Right lung (tissue), 10 donors: ENCODE measurements at places on chromosomes 7 and 10. TPM values are rescaled to one million over a fixed set of nuclear protein-coding genes. Genes with fewer than 3 reads are reported as not detected.

Gene STOX1
- 4.2 TPM for polyA plus RNA-seq

Gene TFEC
- 1.7 TPM for polyA plus RNA-seq

Gene KCTD7
- polyA plus RNA-seq: 26.1 TPM

Gene GCK
- 2.2 TPM for polyA plus RNA-seq

Gene MBL2
- polyA plus RNA-seq: not detected

Gene MORN4
- 19.8 TPM for polyA plus RNA-seq

Gene MSMB
- polyA plus RNA-seq: not detected

Gene DYNC1I1
- 10.8 TPM for polyA plus RNA-seq

DNA sequence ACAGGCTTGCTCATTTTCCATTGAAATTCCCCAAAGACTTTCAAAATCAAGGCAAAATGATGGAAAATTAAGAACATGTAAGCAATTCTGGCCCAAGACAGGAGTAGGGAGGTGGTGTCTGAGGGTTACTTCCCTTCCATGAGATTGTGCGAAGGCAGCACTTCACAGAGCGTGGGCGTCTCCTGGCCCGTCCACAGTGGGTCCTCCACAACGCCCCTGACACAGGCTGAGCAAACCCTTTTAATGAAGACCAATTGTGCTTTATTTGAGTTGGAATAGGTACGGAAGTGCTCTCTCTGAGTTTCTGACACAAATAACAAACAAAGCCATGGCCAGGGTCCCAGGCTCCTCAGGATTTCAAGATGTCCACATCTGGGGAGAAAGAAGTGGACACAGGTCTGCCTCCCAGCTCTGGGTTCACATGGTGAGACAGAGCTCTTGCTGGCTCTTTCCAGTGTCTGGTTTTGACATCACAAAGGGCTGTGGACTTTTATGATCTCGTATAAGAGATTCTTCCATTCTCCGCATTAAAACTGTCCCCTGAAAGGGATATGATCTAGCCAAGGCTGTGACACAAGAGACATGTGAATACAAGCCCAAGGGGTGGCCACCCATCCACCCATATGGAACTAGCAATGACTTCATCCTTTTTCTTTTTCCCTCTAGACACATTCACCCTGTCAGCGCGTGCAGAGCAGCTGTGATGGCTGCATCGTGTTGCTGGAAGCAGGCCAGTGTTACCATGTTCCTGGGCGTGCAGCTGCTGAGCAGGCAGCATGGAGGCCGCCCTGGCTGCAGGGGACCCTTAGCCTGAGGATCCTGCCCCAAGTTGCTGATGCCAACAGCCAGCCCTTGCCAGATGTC, 145.6 kb downstream of the ADAM12 start:
- DNase-seq: peak; percentile 89

DNA sequence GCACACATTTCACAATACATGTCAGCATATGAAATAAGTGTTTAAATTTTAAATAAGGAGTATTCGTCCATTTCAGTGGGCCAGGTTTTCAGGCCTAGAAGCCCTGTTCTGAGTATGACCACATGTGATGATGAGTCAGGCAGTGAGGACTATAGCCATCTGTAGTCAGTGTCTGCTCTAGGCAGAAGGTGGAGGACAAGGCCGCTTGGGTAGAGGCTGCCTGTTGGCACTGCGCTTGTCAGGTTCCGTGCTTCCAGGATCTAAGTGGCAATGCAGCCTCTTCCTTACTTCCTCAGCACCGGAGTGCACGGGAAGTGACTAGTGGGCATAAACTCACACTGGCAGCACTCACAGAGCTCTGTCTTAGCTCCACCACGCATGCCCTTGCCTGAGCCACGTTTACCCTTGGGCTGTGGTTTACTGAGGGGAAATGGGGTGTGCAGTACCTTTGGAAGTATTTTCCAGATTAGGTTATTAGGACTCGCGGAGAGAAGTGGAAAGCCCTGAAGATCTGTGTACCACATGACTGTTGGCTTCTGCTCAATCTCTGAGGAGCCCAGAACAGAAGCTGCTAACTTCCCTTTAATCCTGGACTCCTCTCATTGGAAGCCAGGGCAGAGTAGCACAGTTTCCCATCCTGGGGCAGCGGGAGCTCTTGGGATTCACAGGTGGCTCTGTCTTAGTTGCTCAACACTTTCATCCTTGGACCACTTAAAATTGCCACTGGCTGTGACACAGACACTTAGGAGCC, 87.5 kb upstream of the GJD4 start:
- no peak for DNase-seq

DNA sequence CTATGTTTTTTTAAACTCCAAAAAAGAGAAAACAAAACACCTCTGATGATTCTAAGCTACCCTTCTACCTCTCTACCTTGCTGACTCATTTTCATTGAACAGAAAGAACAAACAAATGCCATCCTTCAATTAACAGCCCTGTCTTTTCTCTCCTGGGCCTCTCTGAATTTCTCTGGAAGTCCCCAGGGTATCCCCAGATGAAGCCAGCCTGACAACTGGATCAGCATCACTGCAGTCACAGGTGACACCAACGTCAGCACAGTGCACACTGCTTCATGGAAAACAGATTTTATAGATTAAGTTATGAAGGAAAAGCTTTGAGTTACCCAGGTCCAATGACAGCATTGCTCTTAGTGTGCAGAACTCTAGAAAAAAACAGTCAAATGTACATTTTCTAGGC, 5.7 kb downstream of the HUS1 start:
- no peak for DNase-seq

DNA sequence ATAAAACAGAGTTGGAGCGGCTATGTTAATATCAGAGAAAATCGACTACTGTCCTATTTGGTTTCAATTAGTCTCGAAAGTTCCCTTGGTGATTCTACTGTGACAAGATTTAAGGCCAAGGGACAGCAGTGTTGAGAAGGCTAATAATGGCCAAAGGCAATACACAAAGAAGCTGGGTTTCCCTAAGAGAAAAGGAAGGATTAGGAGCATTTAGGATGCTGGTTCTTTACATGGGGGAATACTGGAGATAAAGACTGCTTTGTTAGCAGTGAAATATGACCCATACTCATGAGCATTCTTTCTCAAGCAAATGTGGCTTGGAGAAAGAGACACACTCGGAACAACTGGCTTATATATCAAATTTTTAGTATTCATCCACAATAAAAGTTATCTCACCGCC, 32.2 kb downstream of the IQUB start:
- no peak for DNase-seq

- no peak for DNase-seq
Measured at GRCh38 chr7:117005449-117005848, 52.1 kb downstream of the ST7 start.

- DNase-seq: no peak
Measured at GRCh38 chr7:51080216-51080615, 236.4 kb downstream of the COBL start.

DNA sequence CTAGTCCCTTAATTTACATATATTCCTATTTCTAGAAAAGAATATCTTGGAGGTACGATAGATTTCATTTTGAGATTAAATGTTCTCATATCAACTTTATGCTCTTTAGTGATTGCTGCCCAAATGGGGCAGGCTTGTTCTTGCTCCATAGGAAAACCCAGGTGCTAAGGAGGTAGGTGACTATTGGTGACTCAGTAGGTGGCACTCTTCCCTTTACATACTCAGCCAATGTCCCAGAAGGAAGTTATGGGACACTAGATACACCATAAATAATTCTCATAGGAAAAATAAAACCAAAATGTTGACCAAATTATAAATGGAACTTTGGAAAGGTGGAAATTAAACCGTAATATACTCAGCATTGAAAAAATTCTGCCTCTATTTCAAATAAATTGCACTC, 4.0 kb downstream of the SKAP2 start:
- DNase-seq: no peak

DNA sequence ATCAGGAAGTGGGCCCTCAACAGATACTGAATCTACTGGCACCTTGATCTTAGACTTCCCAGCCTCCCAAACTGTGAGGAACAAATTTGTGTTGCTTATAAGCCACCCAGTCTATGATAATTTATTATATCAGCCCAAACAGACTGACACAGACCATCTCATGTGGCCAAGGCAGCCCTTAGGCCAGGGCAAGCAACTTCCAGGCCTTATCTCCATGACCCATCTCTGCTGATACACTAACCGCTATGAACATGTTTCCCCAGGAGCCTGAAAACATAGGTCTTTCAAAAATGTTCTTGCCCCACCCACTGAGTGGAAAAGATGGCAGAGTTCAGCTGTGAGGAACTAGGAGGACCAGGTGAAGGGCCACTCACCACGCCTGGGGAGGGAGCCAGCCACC, 3.2 kb upstream of the BLOC1S2 start:
- no peak for DNase-seq

GRCh38 chr7:139647085-139647484, 123.6 kb downstream of the CLEC2L start:
- no peak for DNase-seq

- DNase-seq: no peak
Measured at GRCh38 chr7:13946181-13946580, 43.3 kb downstream of the ETV1 start.

- DNase-seq: no peak
Measured at GRCh38 chr7:93883917-93884345, 6.6 kb downstream of the TFPI2 start.

DNA sequence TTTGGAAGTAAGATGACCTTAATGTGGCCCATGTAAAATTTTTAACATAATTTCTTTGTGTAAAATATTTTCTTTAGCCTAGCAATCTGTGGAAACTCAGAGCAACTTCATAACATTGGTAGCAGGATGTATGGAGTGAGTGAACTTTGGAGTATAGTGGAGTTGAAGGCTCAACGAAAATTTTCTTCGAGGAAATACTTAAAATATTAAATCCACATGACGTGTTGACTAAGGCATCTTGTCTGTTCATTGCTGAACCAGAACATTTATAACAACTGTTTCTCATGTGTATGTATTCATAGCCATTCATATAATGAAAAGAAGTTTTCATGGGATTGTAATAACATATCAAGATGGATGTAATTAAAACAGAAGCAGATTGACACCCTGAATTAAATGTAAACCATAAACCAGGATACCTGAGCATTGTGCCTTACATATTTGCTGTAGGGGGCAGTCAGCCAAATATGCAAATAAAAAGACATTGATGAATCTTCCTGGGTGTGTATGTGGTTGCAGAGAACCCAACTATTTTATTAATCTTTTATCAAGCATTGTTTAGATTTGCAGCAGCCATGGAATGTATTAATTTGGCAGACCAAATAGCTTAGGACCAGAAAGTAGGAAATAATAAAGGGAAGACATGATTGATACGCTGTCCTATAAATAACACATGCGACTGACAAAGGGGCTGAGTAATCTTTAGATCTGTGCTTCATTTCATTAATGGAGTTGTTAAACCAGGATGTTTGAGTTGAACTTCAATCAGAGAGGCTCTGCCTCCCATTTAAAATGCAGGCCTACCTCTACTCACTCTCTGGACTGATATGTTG, 11.5 kb downstream of the AUTS2 start:
- DNase-seq: no peak

DNA sequence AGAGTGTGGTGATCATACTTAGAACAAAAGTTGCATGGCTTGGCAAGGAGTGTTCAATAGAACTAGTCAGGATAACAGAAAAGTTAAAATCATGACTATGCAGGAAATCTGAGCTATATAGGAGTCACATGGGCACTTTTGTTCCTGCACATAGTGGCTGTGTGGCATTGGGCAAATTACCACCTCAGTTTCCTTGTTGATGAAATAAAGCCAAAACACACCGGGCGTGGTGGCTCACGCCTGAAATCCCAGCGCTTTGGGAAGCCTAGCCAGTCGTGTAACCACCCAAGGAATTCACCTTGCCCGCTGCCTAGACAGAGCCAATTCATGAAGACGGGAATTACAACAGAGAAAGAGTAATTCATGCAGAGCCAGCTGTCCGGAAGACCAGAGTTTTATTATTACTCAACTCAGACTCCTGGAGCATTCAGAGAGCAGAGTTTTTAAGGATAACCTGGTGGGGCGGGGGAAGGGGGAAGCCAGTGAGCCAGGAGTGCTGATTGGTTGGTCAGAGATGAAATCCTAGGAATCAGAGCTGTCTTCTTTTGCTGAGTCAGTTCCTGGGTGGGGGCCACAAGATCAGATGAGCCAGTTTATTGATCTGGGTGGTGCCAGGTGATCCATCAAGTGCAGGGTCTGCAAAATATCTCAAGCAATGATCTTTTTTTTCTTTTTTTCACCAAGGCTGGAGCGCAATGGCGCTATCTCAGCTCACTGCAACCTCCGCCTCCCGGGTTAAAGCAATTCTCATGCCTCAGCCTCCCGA, 6.4 kb upstream of the MKRN1 start:
- DNase-seq: no peak

- no peak for DNase-seq
Measured at GRCh38 chr10:69948261-69948660, 104.4 kb upstream of the MACROH2A2 start.

DNA sequence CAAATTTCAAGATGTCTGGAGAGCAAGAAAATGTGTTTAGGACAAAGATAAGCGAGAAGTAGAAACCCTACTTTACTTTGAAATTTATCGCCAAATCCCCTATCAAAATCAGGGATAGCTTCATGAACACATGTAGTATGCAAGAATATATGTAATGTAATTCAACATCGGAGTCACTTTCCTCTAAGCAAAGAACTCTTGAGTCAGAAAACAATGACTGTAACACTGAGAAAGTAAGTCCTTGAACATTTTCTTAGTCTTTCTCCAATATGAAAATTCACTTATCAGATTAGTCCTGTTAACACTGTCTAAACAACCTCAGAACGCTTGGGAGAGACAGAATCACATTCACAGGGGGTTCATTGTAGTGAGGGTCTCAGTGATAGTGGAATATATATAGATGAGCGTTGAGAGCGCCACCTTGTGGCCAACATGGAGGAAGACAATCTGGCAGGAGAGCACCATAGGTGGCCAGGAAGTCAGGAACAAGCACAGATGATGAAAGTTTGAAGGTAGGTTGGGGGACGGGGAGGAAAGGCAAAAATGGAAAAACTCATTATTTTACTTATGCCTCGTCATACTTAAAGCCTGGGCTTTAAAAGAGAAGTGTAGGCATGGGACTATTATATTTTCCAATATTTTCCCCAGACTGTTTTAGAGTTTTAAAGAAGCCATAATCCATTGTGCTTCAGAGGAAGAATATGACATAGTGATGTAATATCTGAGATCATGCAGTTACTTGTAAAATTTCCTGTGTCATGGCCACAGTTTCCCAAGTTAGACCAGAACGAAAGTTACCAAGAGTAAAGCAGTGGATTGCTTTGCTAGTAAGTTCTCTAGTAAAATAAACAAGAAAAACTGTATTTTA, 115.5 kb upstream of the GNAI1 start:
- peak; percentile 57 for DNase-seq

- DNase-seq: no peak
Measured at GRCh38 chr7:101226721-101227120, 8.8 kb downstream of the ZNHIT1 start.

- no peak for DNase-seq
Measured at GRCh38 chr7:137846827-137847567, at the start of gene DGKI. Gene DGKI, minus strand, starts transcription at chr7:137846974.

GRCh38 chr7:34311591-34311990, 346.4 kb upstream of the NPSR1 start:
- DNase-seq: no peak
